ENCODE measurements at places on chromosomes 6 and 20.
A peak's percentile ranks its signal among the peaks of the same experiment; 100 is the strongest.

- DNase-seq, result no peak
Measured at GRCh38 chr6:160259598-160259997, 977 bp upstream of the SLC22A2 start.

GRCh38 chr20:62792182-62792939 is 3.9 kb upstream of the MRGBP start:
- DNase-seq, result no peak

GRCh38 chr6:45222380-45222779 is 105.8 kb upstream of the RUNX2 start:
- peak; percentile 53 for DNase-seq

DNA sequence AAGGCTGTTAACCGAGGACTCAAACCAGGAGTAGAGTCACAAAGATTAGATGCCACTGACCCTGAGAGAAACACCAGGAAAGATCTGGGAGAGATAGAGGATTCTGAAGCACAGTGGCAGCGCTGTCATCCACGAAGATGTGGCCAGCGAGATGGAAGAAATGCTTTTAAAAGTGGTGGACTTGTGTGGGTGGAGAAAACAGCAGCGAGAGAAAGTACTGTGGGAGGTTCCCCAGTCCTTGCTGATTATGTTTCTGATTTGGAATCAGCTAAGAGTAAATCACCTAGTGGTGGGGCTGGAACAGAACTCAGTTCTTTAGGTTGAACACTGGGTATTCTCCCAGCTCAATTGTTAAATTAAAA is 435 bp upstream of the ZNF322 start:
- DNase-seq, result peak; percentile 62
